ENCODE measurements at places on chromosomes 11 and 22.

- DNase-seq: no peak
Observed at GRCh38 chr11:66510990-66511339, 530 bp downstream of the BBS1 start.

- DNase-seq: peak; percentile 56
Observed at GRCh38 chr11:6443269-6444003, 2.6 kb upstream of the HPX start.

- no peak for DNase-seq
Observed at GRCh38 chr11:92347454-92347853, 122.8 kb downstream of the FAT3 start.

- no peak for DNase-seq
Observed at GRCh38 chr11:75518771-75519653, 6.7 kb downstream of the GDPD5 start.

GRCh38 chr11:41309716-41310115, 149.7 kb downstream of the LRRC4C start:
- no peak for DNase-seq

DNA sequence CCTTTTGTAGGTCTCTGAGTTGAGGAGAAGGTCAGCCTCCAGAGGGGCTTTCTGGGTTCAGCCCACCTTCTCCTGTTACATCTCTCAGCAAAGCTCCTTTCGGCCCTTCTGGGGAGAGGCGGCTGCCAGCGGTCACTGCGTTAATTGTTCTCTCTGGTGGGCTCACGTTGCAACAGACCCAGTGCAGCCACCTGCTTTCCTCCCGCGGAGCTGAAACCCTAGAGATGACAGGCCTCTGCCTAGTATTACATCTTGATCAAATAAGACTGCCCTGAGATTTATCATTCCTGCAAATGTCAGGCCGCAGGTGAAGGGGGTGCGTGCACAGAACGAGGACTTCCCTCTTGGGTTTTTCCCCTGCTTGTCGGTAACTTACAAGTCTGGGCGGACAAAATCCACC, 43.2 kb upstream of the CREB3L1 start:
- no peak for DNase-seq

DNA sequence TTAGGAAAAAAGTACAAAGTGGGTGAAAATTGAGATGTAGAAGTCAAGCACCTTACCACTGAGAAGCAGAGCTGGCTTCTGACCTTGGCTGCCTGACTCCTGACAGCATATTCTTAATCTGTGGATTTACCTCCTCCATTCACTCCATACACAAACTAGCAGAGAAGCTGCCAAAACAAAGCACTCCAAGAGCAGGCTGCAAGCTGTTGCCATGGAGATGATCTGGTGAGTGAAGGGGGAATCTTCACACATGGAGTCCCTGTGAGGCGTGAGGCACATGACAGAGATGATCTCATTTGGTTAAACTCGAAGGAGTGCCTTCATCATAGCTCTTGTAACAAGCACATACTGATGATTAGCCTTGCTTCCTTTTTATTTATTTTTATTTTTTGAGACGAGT, 16.1 kb downstream of the COMMD9 start:
- no peak for DNase-seq

DNA sequence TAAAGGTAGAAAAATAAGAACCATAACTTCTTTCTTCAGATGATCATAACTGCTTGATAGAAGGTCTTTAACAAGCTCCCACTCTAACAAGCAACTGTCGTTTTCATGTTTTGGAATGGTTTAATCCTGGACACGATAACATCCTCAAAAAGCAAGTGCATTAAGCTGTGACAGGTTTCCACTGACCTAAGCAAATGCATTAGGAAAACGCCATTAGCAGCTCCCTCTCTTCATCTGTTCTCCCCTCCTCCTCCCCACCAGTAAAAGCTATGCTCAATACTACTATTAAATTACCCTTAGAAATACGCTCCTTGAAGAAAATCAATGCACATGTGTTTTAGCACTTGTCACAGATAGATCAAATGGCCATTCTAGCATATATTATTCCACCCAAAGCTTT, 729.4 kb downstream of the OPCML start:
- DNase-seq: no peak

GRCh38 chr11:106706355-106706754, 311.9 kb downstream of the GUCY1A2 start:
- DNase-seq: no peak

GRCh38 chr22:49553076-49553475, 274.6 kb downstream of the BRD1 start:
- no peak for DNase-seq

GRCh38 chr11:351411-351810, 17.9 kb upstream of the B4GALNT4 start:
- no peak for DNase-seq

- DNase-seq: no peak
Observed at GRCh38 chr11:92227230-92227814, 2.7 kb downstream of the FAT3 start.

GRCh38 chr22:39525658-39525975, 5.3 kb downstream of the ATF4 start:
- no peak for DNase-seq

- DNase-seq: peak; percentile 14
Observed at GRCh38 chr22:39353346-39353745, 3.6 kb downstream of the SYNGR1 start.

DNA sequence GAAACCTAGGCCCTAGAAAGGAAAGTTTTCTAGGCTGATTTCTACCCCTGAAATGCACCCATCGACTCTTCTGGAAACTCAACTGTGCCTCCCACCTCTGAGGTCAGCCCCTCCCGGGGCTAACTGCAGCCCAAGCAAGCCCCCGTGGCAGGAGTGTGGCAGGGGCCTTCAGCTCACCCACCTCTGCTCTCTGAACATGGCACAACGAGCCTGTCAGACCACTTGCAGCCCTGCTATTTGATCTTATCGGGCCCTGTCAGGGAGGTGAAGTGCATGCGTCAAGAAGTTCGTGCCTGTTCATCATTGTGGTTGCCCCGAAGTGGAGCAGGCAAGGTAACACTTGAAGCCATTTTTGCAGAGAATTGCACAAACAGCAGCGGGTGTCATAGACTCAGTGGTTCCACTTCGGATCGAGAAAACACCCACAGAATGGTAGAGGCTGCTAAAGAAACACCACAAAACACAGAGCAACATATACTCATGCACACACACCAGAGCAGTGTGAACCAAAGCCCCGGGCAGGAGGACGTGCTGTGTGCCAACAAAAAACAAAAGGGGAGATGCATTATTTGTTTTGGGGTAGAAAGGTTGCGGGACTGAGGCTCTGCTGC, 262.7 kb downstream of the ETS1 start:
- peak; percentile 89 for DNase-seq

GRCh38 chr11:42823546-42823945, 488.2 kb upstream of the API5 start:
- no peak for DNase-seq

- DNase-seq: no peak
Observed at GRCh38 chr11:18452927-18453326, 2.7 kb upstream of the LDHAL6A start.

- no peak for DNase-seq
Observed at GRCh38 chr11:103228807-103229206, 119.6 kb downstream of the DYNC2H1 start.
